ENCODE measurements at places on chromosomes 13 and 19.

DNA sequence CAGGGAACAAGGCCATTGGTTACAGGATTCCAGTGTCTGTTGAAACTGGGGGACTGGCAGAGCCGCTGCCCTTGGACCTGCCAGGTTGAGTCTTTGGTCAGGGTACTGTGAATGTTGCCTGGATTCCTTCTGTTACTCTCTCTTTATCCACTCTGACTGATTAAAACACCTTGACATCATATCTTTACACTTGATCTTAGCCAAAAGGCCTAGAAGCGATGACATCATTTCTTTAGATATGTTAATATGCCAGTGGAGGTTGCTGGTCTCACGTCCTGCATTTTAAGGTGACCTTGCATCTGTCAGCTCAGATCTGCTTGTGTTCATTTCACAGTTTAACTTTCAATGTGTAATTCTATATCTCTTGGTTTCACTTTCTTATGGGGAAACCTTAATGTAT is 9.2 kb downstream of the GPATCH1 start:
- DNase-seq: no peak

GRCh38 chr13:26831336-26831908 is 70.8 kb upstream of the GPR12 start:
- DNase-seq: no peak

DNA sequence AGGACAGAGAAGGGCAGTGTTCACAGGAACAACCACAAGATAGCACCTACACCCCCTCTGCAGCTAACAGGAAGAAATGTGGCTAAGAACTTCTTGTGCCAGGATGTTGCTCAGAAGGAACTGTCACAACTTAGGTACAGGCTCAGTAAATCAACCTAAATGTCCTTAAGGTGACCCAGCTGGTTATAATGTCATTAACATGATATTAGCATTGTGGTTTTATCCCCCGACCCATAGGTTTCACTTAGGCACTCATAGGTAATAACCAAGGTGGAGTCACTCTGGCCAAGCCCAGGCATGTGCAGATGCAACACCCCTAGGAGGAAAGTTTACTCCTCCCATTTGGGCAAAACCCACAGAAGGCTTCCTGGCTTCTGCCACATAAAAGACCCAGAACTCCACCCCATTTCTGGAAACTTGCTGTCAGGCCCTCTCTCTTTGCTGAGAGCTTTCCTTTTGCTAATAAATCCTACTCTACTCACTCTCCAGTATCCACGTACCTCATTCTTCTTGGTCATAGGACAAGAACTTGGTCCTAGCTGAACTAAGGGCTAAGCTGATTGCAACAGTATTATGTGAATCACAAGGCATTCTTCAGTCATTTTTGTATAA is 951.3 kb downstream of the SLITRK5 start:
- DNase-seq: peak; percentile 1

DNA sequence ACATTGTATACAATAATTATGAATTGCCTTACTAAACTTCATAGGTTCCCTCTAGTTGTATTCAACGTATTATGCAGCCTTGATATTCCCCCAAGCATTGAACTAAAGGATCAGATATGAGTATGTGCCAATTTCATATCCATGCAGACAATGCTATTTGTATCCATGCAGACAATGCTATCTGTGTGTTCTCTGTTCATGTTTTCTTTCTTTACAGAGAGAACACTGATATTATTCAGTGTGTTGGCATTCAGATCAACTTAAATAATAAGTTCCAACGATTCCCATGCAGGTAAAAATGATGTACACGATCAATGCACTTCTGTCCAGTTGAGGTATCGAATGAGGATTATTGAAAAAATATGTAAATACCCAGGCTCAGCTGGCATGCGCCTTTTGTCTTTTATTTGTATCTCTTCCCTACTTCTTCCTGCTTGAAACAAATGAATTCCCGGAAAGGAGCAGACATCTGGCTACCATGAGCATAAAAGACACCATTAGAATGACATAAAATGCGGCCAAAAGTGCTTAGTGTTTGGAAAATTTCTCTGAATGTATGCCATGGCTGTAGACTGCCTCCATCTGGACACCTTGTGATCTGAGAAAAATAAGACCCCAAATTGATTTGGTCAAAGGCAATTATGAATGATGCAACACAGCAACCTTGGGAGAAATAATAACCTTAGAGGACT is 731.5 kb downstream of the SLITRK1 start:
- DNase-seq: no peak

DNA sequence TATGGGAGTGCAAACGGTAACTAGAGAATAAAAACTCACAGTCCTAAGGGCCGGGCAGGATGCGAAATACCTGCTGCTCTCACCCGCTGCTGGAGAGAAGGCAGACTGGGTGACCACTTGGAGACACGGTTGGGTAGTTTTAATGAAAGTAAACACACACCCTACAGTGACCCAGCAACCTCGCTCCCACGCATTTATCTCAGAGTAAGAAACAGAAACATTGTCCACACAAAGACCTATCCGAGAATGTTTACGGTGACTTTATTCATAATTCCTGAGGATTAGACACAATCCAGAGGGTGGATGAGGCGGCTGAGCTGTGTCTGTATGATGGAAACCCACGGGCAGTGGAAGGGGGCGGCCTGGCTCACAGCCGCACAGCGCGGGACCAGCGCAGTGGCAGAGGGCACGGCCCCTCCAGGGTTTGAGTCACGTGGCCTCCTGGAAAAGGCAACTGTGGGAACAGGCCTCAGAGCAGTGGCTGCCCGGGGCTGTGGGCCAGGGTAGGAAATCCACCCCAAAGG is 73.5 kb upstream of the C13orf46 start:
- no peak for DNase-seq

GRCh38 chr13:87120476-87120875 is 550.7 kb upstream of the SLITRK5 start:
- no peak for DNase-seq

- DNase-seq: no peak
Observed at GRCh38 chr19:38666663-38667511, 19.4 kb downstream of the ACTN4 start.

DNA sequence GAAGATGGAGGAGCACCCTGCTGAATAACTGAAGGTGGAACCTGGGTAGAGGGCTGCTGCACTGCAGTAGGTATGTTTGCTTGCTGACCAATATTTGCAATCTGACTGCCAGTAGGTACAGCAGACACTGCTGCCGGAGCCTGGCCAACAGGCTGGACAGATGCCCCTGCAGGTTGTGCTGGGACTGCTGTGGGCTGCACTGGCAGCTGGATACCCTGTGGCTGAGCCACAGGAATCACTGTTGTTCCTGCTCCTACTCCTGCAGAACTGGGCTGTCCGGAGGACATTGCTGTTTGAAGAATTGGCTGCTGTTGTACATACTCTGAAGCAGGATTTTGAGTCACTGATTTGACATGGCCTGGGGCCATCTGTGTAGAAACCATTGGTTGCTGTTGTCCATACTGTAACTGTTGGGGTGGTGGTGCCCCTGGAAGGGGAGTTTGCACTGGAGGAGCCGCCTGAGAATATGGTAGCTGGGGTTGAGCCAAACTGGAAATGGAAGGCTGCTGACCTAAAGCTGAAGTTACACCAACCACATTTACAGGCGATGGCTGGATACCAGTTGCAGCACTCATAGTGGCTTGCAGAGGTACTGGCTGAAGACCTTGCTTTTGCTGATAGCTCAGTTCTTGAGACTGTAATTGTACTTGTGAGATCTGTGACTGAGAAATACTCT is 2.2 kb downstream of the TSC22D1 start:
- no peak for DNase-seq

DNA sequence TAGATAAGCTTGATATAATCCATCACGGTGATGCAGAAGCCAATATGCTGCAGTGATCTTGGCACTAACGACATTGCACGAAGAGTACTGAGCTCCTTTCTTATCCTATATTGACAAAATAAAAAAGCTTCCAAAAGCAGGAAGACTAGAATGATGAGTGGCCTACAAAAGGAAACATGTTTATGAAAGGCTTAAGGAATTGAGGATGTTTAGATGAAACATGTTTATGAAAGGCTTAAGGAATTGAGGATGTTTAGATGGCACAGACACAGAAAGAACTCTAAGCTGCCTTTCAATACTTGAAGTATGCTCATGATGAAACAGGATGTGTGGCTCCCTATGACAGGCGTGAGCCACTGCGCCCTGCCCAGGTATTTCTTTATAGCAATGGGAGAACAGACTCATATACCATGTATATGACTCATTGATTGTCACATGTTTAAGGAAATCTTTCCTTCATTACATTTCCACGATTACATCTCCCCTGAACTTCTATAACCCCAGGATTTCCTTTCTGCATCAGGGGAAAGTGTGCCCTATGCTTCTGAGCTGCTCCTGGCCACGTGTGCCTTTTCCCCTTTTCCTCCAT is 690.8 kb upstream of the ARGLU1 start:
- no peak for DNase-seq

DNA sequence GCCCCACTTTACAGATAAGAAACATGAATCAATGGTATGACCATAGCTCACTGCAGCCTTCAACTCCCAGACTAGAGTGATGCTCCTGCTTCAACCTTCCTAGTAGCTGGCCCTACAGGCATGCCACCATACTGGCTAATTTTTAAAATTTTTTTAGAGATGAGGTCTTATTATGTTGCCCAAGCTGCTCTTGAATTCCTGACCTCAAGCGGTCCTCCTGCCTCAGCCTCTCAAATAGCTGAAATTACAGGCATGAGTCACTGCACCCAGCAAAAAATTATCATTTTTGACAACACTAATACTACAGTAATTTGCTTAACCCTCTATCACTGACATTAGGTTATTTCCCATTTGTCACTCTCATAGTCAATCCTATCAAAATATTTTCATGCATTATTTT is 14.7 kb downstream of the CAB39L start:
- no peak for DNase-seq
